NCI-H2171 (cell line): ENCODE measurements at places on chromosomes 4 and X.

DNA sequence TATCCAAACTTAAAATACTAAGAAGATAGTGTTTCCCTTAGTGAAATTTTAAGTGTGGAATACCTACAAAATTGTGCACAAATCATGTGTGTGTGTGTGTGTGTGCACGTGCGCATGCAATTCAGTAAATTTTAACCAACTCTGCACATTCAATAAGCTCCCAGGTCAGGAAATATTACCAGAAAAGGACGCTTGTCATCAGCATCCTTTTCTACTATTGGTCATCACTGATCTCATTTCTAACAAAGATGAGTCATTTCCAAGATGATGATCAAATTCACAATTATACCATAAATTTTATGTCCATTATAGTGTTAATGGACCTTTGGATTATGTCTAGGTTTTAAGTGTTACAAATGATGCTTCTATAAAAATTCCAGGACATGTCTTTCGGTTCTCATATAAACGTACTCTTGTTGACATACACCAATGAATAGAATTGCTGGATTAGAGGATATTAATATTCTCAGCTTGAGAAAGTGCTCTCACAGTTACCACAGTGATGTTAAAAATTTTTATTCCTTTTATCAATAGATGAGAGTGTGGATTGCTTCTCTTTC lies 560.9 kb upstream of the AGA start:
- no peak for DNase-seq

GRCh38 chrX:57406149-57406548 lies 119.6 kb downstream of the FAAH2 start:
- no peak for DNase-seq

GRCh38 chrX:104108955-104109354 lies 3.4 kb upstream of the ZCCHC18 start:
- DNase-seq: no peak

- DNase-seq: no peak
These were observed 13.4 kb downstream of the GIMD1 start for GRCh38 chr4:106355193-106355592.

GRCh38 chr4:33116871-33117270 lies 2396.7 kb downstream of the PCDH7 start:
- DNase-seq: no peak

GRCh38 chr4:4521731-4522130 lies 20.1 kb downstream of the STX18 start:
- DNase-seq: no peak

GRCh38 chr4:139144911-139145551 lies 32.0 kb downstream of the ELF2 start:
- DNase-seq: peak; percentile 62

DNA sequence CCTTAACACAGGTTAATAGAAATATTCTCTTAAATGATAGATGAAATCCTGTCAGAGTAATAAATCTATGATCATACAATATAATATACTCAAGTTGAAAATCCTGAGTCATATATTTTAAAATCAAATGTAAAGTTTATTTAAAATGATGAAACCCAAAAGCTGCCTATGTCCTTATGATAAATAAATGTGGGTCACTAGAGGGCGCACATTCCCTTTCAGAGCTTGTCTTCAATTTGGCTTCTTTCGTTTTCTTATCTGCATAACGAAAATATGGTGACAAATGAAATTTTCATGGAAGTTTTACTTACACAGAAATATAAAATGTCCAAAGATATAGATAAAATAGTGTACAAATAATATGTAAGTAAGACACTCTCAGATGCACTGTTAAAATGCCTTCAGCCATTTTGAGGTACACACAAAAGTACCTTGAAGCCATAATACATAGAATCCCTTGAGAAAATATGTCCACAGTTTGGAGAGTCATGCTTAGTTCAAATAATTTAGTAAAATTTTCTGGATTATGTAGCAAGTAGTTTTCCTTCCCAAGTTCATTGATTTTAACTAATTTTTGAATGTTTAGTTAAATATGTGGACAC lies 680.4 kb downstream of the DMD start:
- DNase-seq: no peak

- DNase-seq: no peak
These were observed 27.6 kb downstream of the HPGD start for GRCh38 chr4:174494726-174495125.

DNA sequence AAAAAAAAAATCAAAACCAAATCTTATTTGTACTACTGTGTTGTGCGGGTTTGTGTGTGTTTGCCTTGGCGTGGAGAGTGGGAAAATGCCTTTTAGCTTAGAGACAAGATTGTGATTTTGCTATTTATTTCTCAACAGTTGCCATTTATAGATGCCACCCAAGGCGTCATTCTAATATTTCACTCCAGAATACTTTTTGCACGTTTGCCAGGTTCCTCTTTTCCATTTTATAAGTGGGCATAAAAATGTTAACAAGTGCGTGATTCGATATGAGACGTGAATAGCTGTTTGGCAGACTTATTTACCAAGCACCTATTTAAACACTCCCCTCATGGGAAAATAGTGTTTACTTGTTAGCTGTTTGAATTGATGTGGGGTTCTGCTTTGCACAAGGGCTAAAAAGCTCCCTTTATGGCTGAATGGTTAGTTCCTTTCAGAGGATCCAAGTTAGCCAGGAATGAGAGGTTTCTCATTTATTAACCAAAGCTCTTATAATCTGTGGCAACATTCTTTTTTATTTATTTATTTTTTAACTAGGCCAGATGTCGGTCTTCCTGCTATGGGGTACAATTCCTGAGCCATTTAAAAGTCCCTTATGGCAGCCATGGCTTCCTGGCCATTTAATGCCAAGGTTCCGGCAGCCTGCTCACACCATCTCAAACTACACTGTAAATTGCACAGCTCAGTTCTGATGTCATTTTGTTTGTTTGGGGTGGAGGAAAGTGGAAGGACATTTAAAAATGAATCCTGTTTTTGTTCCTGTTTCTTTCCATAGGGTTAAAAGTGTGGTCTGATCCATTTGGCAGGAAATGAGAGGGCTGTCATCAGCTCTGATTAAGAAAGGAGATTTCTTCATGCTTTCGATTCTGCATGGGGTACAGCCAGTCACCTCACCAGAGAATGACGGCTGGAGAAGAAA lies 14.6 kb downstream of the SMIM20 start:
- no peak for DNase-seq

- DNase-seq: no peak
These were observed 317.2 kb downstream of the PDGFC start for GRCh38 chr4:156654410-156654809.

DNA sequence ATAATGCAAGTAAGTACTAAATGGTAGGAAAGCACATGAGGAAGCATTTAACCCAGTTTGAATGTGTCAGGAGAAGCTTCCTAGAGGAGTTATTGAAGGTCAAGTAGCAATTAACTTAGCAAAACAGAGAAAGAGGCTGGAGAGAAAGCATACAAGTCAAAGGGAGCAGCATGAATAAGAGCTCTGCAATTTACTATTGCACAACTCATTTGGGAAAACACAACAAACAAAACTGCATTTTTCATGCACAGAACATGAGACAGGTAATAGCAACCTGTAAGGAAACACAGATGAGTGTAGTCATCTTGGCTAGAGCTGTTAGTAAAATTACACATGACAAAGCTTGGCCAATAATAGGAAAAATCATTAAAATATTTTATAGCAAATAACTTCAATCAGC lies 538.1 kb downstream of the PPP4R3C start:
- no peak for DNase-seq

GRCh38 chrX:154376774-154377173 lies 2.3 kb upstream of the EMD start:
- DNase-seq: no peak

- DNase-seq: no peak
These were observed 76.5 kb upstream of the NRK start for GRCh38 chrX:105745863-105746262.

DNA sequence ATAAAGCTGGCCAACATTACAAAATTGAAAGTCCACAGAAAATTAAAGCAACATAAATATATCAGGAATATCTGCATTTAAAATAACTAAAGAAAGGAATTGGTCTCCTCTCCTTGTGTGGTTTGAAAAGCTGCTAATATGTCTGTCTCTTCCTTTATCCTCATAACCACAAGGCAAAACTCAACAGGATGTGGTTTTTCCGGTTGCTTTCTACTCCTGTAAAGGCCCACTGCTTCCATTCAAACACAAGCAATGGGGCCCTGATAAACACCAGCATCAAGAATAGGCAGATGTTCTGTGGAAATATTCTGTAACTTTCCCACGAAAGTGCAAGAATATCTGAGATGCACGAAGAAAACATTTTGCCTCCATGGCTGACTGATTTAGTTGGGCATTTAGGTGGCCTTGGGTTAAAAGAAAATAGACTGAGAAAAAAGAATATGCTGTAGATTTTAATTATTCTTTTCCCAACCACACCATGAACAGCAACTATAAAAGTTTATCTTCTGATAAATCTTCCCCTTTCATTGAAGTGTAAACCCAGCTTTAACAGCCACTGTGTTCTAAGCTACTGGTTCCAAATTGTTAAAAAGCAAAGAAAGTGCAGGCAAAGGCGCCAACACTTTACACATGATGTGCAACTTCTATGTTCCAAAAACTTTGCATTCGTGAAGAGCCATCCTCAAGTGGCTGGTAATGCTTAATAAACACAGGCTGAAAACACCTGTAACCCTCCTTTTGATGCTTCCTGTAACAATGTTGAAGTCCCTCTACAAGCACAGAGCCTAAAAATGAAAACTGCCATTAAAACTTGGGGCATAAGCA lies 50.5 kb upstream of the NDST3 start:
- DNase-seq: no peak

DNA sequence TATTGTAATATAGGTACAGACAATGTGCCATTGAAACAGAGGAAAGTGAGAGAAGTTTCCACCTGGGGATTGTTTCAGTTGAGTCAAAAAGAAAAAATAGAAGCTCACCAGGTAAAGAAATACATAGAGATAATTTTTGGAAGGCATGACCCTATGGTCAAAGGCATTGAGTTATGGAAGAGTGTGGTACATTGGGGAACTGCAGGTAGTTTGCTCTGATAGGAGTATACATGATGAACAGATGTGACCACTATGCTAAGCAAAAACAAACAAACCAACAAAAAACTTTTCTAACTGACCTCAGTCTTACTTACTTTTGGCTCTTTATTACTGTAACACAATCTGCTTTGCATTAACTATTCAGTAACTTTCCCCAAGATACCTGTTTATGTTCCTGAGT lies 85.9 kb downstream of the UGT8 start:
- peak; percentile 43 for DNase-seq

DNA sequence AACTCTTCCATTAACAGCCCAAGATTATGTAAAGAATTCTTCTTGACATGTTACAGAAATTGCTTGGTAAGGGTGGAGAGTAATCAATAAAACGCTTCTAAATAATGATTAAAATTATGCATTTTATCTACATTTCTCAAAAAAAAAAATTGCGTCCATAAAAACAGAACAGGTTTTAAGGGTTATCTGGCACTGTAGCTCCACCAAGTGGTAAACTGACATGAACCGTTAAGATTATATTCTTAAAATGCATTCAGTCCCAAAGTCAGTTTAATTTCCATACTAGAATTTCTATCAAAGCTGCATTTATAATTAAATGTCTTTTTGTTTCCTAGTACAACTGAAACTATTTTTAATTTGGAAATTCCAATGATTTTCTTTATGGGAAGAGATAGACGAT lies 214.0 kb upstream of the UGT8 start:
- peak; percentile 1 for DNase-seq
